ENCODE measurements at places on chromosomes 2 and 18.

- DNase-seq = no peak
Observed at GRCh38 chr2:39875182-39875913, 96.3 kb upstream of the THUMPD2 start.

- no peak for DNase-seq
Observed at GRCh38 chr2:28471214-28471613, 24.6 kb upstream of the PLB1 start.

DNA sequence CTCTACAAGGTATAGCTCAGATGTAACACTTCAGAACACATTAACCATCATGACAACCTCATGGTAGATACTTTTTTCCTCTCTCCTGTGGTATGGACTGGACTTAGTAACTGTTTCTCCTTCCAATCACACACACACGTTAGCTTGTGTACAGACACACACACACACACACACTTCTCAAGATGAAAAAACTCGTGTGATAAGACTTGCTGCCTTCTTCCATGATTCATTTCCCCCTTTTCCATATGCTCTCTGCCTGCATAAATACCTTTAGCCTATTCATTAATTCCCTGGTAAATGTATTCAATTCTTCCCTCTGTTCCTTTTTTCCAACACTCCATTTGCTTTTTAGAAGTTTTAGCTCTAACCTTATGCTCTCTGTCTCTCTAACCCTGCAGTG, 118.9 kb upstream of the TANK start:
- DNase-seq = no peak

DNA sequence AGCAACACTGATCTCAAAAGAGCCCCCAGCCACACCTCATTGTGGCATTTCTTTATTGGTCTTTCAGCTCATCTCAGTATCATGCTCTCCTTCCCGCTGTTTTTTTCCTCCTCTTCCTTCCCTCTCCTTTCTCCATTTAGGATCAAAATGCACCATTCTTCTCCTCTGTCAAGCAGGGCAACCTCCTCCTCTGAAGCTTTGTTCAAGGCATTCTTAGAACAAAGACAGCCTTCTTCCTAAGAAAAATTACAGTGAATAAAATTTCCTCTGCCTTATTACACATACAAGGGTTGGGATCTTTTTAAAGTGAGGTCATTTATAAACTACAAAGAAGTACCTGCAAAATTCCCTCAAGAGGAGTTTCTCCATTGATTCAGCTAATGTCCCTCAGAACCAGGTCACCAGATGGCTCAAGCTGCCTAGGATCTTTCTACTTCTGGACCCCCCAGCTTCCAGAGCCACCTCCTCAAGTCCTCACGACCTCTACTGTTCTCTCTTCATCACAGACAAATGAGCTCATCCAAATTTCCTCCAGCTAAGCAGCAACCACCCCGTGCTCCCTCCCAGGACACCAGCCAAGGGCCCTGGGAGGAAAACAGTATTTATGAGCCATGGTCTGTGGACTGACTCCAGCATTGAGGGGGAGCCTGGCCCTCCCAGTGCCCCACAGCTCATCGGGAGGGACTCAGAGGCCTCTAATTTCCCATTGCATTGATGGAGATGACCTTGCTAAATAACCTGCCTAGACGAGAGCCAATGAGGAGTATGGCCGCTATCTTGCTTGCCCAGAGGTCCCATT, 18.0 kb downstream of the SFXN5 start:
- no peak for DNase-seq

DNA sequence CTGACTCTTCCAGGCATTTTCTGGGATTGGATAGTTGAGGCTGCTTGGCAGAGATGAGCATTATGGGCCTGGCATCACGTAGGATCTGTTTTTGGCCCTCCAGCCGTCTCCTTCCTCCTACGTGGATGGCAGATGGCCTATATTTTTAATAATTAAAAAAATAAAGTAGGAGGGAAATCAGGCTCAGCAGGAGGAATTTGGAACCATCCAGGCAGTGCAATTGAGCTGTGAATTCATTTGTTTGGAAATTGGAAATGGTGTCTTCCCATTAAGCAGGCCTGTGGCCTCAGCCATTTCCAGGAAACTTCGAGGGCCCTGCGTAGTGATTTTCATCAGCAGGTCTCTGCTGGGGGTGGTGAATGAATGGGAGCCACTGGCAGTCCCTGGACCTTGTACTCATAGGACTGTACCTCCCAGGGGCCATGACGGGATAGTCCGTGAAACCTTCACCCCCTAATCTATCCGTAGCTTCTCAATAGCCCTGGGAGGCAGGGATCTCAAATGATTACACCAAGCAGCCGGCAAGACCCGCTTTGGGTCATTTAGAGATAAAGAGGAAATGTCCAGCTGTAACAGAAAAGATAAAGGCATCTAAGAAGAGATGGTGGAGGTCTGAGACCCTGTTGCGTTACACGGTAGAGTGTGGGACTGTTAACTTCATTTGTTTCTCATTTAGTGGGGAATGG, 73.1 kb upstream of the TNP1 start:
- no peak for DNase-seq

- DNase-seq = no peak
Observed at GRCh38 chr2:120938045-120938771, 202.5 kb downstream of the GLI2 start.

GRCh38 chr2:188573453-188573852, 281.8 kb downstream of the GULP1 start:
- no peak for DNase-seq

- no peak for DNase-seq
Observed at GRCh38 chr2:196586511-196586991, 53.0 kb upstream of the CCDC150 start.

- no peak for DNase-seq
Observed at GRCh38 chr18:73461038-73461779, 593.4 kb upstream of the NETO1 start.

- DNase-seq = no peak
Observed at GRCh38 chr2:227442639-227443038, 29.3 kb upstream of the AGFG1 start.

DNA sequence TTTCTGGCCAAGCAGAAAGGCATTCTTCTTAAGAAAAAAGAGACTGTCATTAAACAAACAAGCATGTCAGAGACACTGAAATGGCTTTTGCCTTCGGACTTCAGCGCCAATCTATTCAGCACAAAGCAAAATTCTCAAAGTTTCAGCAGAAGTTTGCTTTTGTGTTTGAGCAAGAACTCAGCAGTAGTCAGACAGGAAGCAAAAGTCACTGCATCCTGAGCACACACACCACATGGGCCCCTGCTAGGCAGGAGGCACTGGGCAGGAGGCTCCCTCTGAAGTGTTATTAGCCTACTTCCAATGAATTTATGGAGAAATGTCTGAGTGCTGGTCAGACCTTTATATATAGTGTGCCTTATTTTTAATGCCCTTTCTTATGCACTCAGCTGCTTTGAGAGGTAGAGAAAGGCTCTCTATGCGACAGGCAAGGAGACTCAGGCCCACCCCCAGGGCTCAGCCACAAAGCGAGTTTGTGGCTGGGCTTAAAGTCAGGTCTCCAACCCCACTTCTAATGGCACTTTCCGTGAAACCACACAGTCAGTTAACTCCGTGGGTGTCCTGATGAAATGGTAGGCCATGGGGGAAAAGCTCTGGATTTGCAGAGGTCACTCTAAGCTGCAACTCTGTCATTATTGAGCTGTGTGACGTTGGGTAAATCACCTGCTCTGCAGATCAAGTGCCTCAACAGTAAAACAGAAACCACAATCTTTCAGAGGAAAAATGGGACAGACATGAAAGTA, 161.0 kb upstream of the TMEM200C start:
- no peak for DNase-seq

GRCh38 chr2:221429741-221430491, 142.2 kb downstream of the EPHA4 start:
- DNase-seq = no peak

GRCh38 chr18:22163416-22164161, 5.8 kb upstream of the GATA6 start:
- DNase-seq = no peak

DNA sequence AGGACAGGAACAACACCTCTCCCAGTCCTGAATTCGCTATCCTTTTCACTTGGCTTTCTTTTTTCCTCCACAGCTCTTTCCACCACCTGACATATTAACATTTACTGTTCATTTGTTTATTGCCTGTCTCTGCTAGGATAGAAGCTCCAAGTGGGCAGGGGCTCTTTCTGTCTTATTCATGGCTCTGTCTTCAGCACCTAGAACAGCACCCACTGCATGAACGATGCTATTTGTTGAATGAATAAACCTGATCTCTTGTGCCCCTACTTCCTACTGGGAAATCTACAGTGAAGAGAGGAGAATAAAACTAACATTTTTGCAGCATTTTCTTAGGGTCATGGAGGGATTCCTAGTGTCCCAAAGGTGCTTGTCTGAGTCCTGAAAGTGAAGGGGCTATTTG, 24.4 kb upstream of the GAREM2 start:
- no peak for DNase-seq

- DNase-seq = no peak
Observed at GRCh38 chr2:46878886-46879285, 36.7 kb downstream of the MCFD2 start.

- no peak for DNase-seq
Observed at GRCh38 chr2:183371545-183371944, 247.3 kb downstream of the NUP35 start.

GRCh38 chr2:168988755-168989154, 42.4 kb downstream of the ABCB11 start:
- no peak for DNase-seq

- DNase-seq = no peak
Observed at GRCh38 chr18:44973282-44973681, 292.6 kb downstream of the SETBP1 start.

DNA sequence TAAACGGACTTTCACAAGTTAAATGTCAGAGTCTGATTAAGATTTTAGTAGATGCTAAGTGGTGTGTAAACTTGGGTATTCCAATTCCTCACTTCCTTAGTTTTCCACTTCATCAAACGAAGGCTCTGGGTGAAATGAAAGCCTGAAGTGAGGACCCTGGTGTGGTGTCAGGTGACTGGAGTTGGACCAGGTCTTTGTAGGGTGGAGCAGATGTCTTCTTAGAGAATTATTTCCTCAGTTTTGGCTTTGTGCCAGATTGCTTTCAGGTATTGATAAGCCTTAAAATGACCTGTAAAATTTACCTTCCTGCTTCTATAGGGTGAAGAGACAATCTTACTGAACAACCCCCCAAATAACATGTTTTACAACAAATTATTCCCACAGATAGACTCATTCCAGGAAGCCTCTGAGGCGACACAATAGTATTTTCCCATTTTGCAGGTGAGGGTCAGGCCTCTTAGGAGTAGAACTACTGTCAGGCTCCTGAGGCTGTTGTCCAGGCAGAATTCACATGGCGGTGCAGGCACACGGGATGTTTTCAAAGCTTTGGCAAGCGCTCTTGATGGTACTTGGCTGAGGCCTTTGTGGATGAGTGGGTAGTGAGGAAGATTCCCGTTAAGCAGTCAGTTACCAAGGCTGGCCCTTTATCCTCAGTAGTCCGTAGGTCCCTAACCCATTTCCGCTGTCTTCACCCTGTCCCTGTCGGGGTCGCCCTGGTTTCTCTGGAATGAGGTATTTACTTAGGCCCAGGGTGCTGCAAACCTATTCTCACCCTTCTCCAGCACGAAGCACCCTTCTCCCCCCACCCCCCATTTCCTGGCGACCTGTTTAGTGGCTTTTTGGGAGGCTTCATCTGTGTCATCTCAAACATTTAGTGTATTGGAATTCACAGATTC, 6.6 kb downstream of the RPS7 start:
- no peak for DNase-seq

DNA sequence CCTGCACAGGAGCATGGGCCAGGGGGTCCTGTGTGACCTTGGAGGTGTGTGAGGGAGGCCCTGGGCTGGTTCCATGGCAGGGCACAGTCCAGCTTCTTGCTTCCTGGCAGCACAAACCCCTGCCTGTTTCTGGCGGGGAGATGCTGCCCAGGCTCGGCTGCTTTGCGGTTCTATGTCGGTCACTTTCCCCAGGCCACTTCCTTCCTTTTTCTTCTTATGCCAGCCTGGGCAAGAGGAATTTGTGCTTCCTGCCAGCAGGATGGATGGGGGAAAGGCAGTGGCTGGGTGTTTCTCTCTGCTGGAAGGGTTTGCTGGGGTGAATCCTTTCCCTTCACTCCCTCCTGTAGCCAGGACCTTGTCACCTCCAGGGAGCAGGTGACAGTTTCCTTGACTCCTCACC, 24.3 kb downstream of the ASAP2 start:
- peak; percentile 64 for DNase-seq

DNA sequence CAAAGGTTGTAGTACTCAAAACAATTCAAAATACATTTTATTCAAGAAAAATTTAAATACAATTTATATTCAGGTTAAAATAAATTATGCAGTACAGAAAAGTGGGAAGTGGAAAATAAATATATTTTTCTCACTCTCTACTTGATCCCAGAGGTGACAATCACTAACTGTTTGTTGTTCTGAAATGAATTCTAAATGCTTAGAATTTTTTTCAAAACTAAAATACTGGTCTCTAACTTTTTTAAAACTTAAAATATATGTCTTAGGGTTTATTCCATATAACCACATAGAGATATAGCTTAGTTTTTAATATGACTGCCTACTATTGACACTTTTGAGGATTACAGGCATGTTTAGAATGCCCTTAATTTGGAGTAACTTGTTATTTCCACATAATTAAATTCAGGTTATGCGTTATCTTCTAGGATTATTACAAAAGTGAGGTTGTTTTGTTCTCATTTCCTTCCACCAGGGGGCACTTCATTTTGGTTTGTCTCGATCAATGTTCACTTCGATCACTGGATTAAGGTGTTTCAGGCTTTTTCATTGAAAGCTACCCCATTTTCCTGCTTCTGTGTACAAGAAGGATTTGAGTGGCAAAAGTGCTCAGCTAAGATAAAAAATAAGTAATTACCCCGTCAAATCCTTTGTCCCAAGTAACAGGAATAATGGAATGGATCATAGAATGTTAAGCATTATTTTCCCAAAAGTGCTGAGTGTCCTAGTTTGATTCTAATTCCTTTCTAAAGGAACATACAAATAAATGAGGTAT, 27.1 kb upstream of the TFPI start:
- DNase-seq = no peak
